ENCODE measurements at places on chromosomes 2 and 18. TPM values are rescaled to one million over a fixed set of nuclear protein-coding genes. Genes with fewer than 3 reads are reported as not detected.

GRCh38 chr2:200329798-200330197 lies 23.3 kb downstream of the SPATS2L start:
- no peak overlapping the region for H3K27ac ChIP-seq
- DNase-seq: no peak
- H3K27me3 ChIP-seq: no peaks in the 10 kb centered on the region

GRCh38 chr18:31195063-31195462 lies 32.4 kb upstream of the DSC1 start:
- no peaks in the 10 kb centered on the region for H3K27me3 ChIP-seq
- H3K27ac ChIP-seq: no peak overlapping the region
- DNase-seq: no peak
- no peaks in the 10 kb centered on the region for H3K4me1 ChIP-seq
- H3K36me3 ChIP-seq: no peaks in the 10 kb centered on the region

DNA sequence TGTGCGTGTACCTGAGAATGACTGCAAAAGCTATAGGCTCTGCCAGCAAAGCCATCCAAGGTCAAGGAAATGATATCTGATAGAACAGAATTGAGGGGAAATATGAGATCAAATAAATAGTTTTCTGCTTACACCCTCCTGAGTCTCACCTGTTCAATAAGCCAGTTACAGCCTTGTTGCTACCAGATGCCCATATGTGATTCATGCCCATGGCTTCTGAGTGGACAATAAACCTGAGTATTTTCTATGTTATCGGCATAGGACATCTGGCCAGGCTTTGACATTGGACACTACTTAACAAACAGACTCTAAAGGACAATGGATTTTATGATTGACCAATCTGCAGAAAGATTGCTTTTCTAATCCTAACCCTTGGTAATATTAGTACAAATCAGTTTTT lies 297.9 kb downstream of the LRATD1 start:
- no peaks in the 10 kb centered on the region for H3K4me1 ChIP-seq
- H3K27me3 ChIP-seq: peaks cover 14% of the 10 kb centered on the region
- H3K27ac ChIP-seq: no peak overlapping the region
- no peak for DNase-seq
- no peaks in the 10 kb centered on the region for H3K36me3 ChIP-seq
- H3K4me3 ChIP-seq: no peak overlapping the region

The NEURL3 gene
- 4.4 TPM for total RNA-seq

GRCh38 chr18:55319459-55320193 lies 268.4 kb downstream of the TCF4 start:
- H3K4me1 ChIP-seq: peaks cover 15% of the 10 kb centered on the region
- H3K4me3 ChIP-seq: no peak overlapping the region
- no peak for DNase-seq
- no peak overlapping the region for H3K27ac ChIP-seq
- peaks cover 44% of the 10 kb centered on the region for H3K27me3 ChIP-seq

GRCh38 chr2:217926801-217927200 lies 76.0 kb downstream of the TNS1 start:
- H3K4me3 ChIP-seq: no peak overlapping the region
- no peak for DNase-seq

DNA sequence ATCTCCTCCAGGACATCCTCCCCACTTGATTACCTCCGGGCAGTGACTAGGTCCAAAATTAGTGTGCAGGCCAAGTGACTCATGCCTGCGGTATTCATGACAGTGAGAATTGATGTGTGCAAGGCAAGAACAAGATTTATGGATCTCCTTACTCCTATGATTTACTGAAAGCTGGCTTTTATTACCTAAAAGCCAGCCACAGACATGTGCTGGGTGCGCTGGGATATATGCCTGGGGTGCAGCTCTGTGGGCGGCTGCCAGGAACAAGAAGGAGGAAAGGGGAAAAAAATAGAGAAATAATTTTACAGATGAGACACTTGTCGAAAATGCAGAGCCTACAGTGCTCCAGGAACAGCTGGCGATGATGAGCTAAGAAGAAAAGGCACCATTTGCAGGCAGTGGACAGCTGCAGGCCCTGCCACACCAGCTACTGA lies 359.3 kb downstream of the CMPK2 start:
- no peaks in the 10 kb centered on the region for H3K36me3 ChIP-seq
- DNase-seq: no peak
- no peak overlapping the region for H3K27ac ChIP-seq
- no peak overlapping the region for H3K4me3 ChIP-seq

GRCh38 chr2:224190234-224190935 lies 151.3 kb upstream of the SERPINE2 start:
- no peak overlapping the region for H3K27ac ChIP-seq
- DNase-seq: no peak
- no peaks in the 10 kb centered on the region for H3K4me1 ChIP-seq
- peaks cover 16% of the 10 kb centered on the region for H3K27me3 ChIP-seq
- H3K4me3 ChIP-seq: no peak overlapping the region
- no peaks in the 10 kb centered on the region for H3K36me3 ChIP-seq

All from activated T-cell treated with anti-CD3 and anti-CD28 coated beads, Interleukin-2, amount 50 U/mL, for 72 hours (primary cell).